ENCODE measurements at places on chromosomes 7 and 10. TPM values are rescaled to one million over a fixed set of nuclear protein-coding genes. Genes with fewer than 3 reads are reported as not detected.

DNA sequence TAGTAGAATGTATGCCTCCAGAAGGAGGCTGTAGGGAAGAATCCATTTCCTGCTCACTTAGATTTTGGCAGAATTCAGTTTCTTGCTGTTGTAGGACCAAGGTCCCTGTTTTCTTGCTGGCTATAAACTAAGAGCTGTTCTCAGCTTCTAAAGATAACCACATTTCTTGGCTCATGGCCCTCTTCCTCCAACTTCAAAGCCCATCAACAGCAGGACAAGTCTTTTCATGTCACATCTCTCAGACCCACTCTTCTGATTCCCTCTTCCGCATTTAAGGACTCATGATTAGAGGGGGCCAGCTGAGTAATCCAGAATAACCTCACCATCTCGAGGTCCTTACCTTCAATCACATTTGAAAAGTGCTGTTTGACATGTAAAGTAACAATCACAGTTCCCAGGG lies 8.2 kb upstream of the LSM8 start:
- H3K4me1 ChIP-seq = no peaks in the 10 kb centered on the region
- no peaks in the 10 kb centered on the region for H3K27me3 ChIP-seq

DNA sequence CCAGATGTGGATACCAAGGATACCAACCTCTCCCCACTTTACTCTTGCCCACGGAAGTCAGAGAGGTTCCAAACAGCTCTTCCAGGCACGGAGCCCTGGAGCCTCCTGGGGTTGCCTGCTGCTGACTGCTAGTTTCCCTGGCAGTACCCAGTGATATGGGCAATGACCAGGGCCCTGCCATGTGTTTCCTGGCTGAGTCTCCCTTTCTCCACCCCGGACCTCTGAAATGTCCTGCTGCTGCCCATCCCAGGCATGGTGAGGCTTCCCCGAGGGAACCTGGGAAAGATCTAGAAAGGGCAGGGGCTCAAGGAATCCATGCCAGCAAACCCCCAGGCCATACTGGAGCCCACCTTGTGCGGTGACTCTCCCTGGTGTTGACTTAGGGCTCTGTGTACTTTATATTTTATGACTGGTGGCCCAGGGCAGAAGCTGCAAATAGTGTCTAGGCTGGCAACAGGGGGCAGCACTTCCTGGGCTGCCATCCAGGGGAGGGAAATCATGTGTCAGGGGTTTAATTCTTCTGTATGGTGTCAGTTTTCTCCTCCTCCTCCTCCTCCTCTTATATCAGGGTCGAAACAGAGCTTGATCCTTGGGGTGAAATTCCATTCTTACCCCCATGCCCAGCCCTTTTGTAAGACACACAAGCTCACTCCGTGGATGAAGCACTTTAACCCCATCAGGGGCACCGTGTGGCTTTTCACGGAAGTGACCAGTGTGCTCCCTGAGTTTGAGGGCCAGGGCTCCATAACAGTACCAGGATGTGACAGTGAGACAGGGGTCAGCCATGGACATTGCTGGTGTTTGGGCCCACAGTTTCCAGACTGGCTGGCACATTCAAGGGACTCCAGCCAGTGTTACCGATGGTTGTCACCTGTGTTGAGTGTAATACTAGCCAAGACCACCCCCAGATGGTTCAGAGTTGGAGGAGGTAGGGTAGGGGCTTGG lies 62.4 kb upstream of the GDF10 start:
- no peak overlapping the region for H3K4me3 ChIP-seq
- H3K4me1 ChIP-seq = no peaks in the 10 kb centered on the region
- no peak overlapping the region for H3K27ac ChIP-seq
- no peaks in the 10 kb centered on the region for H3K36me3 ChIP-seq
- no peaks in the 10 kb centered on the region for H3K27me3 ChIP-seq
- no peak for DNase-seq

GRCh38 chr10:61071580-61071979 lies 127.6 kb upstream of the RHOBTB1 start:
- no peak for DNase-seq
- H3K36me3 ChIP-seq = no peaks in the 10 kb centered on the region

DNA sequence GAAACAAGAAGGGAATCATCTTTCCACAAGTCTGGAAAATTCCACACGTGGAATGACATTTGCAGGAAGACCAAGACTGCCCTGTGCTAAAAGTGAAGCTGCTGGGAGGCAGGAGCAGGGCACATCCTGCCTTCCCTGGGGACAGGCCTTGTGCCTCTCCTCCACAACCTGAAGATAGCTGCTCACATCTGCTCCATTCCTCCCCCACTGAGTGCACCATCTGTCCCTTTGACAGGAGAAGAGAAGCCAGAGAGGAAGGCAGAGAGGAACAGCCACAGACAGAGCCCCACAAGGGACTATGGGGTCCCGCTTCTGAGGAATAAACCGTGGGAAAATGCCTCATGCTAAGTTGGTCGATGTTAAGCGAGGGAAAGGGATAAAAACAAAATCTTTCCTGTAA lies 15.9 kb upstream of the FAM171A1 start:
- H3K27ac ChIP-seq = no peak overlapping the region
- H3K4me1 ChIP-seq = no peaks in the 10 kb centered on the region
- H3K4me3 ChIP-seq = no peak overlapping the region

DNA sequence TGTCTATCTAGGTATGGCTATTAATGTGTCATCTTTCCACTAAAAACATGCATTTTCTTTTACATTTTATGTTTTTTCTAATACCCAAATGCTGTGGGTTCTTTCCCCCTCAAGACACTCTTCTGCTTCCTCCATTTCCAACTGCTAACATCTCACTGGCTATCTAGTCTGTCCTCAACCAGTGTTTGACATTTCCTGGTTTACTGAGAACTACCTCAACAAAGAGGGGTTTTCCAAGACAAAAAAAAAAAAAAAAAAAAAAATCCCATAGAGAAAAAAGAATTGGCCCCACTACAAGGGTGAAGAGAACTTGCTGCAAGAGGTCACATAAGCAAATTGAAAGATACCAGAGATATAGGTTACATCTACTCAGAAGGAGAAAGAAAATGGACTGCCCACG lies 359.7 kb downstream of the CRPPA start:
- H3K4me1 ChIP-seq = no peaks in the 10 kb centered on the region
- DNase-seq = no peak
- H3K36me3 ChIP-seq = no peaks in the 10 kb centered on the region
- no peaks in the 10 kb centered on the region for H3K27me3 ChIP-seq
- H3K27ac ChIP-seq = no peak overlapping the region

- no peak overlapping the region for H3K4me3 ChIP-seq
- H3K27me3 ChIP-seq = no peaks in the 10 kb centered on the region
- no peaks in the 10 kb centered on the region for H3K4me1 ChIP-seq
- no peaks in the 10 kb centered on the region for H3K36me3 ChIP-seq
- no peak for DNase-seq
- no peak overlapping the region for H3K27ac ChIP-seq
Measured at GRCh38 chr7:129457101-129457500, 22.9 kb downstream of the STRIP2 start.

GRCh38 chr7:37817996-37818720 lies 30.2 kb upstream of the NME8 start:
- no peaks in the 10 kb centered on the region for H3K27me3 ChIP-seq
- no peak for DNase-seq
- no peaks in the 10 kb centered on the region for H3K36me3 ChIP-seq
- H3K27ac ChIP-seq = no peak overlapping the region

DNA sequence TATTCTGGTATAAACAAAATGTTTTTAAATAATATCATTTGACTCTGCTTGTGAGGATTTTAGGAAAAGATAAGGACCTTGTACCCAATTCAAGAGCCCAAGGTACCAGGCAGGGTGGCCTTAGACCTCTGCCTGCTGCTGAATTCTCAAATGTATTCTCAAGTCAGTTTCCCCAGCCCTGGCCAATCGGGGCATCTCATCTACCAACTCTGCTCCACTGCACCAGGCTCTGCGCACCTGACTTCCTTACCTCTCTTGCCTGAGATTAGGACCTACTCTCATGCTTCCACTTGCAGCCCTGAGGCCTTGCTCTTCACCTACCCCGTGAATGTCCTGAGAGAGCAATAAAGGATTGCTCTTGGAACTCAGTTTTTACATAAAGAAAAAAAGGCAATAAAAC lies 69.6 kb upstream of the EZH2 start:
- DNase-seq = no peak
- no peaks in the 10 kb centered on the region for H3K4me1 ChIP-seq
- no peaks in the 10 kb centered on the region for H3K36me3 ChIP-seq
- H3K27ac ChIP-seq = no peak overlapping the region
- no peaks in the 10 kb centered on the region for H3K27me3 ChIP-seq
- H3K4me3 ChIP-seq = no peak overlapping the region

DNA sequence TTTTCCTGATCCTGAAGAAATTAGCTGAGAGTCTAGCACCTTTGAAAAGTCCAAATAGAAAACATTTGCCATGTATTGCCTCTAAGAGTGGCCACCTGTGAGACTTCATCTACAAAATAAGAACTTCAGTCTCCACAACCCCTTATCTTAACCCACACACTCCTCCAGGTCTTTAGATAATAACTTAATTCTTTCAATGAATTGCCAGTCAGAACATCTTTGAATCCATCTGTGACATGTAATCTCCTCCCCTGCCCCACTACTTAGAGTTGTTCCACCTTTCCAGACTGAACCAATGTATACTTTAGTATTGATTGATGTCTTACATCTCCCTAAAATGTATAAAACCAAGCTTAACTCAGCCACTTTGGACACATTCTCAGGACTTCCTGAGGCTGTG lies 84.4 kb upstream of the FAM171A1 start:
- H3K27ac ChIP-seq = no peak overlapping the region
- no peaks in the 10 kb centered on the region for H3K4me1 ChIP-seq
- no peak overlapping the region for H3K4me3 ChIP-seq
- DNase-seq = no peak

GRCh38 chr10:58972576-58973234 lies 203.7 kb upstream of the PHYHIPL start:
- H3K36me3 ChIP-seq = no peaks in the 10 kb centered on the region
- DNase-seq = no peak

DNA sequence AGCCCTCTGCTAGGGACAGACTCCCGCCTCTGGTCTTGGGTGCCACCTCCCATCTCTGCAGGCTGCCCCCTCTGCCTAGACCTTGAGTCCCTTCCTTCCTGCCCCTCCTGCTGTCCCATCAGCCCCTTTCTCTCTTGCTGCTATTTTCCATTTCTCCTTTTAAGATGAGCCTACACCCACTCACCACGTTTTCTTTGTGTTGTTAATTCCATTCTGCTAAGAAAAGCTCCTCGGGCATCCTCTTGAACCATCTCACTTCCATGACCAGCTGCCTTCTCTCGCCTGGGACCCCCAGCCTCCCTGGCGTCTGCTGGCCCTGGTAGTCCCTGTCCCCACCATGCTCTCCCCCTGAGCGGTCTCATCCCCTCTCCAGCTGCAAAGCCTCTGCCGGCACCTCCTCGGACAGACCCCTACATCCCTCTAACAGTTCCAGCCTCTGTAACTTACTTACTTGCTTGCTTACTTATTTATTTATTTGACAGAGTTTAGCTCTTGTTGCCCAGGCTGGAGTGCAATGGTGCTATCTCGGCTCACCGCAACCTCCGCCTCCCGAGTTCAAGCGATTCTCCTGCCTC lies 95.8 kb upstream of the SH2B2 start:
- H3K4me1 ChIP-seq = no peaks in the 10 kb centered on the region
- DNase-seq = no peak
- peaks cover 10% of the 10 kb centered on the region for H3K36me3 ChIP-seq
- H3K27me3 ChIP-seq = no peaks in the 10 kb centered on the region
- H3K27ac ChIP-seq = no peak overlapping the region

DNA sequence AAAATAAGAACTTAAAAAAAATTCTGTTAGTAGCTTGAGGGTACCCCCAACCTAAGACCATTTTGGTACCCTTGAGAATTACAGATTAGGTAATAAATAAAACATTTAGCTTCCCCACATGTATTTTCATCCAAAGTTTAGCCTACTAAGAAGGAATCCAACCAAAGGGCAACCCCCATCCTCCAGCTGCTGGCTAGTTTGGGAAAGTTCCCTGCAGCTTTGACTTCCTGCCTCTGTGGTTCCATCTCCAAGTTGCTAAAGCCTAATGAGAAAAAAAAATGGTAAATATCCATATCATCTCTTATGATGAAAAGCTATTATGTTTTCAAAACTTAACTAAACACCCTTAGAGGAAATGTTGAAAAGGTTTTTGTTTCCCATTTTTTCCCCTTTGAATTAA lies 547.2 kb downstream of the ANKRD7 start:
- no peak overlapping the region for H3K4me3 ChIP-seq
- no peaks in the 10 kb centered on the region for H3K36me3 ChIP-seq
- H3K4me1 ChIP-seq = no peaks in the 10 kb centered on the region
- no peaks in the 10 kb centered on the region for H3K27me3 ChIP-seq

- DNase-seq = no peak
- no peaks in the 10 kb centered on the region for H3K4me1 ChIP-seq
- no peak overlapping the region for H3K27ac ChIP-seq
Measured at GRCh38 chr7:4137552-4137951, 544.5 kb upstream of the FOXK1 start.

- H3K27me3 ChIP-seq = no peaks in the 10 kb centered on the region
- H3K4me3 ChIP-seq = no peak overlapping the region
- no peaks in the 10 kb centered on the region for H3K4me1 ChIP-seq
- H3K27ac ChIP-seq = no peak overlapping the region
Measured at GRCh38 chr7:90957883-90958282, 306.4 kb upstream of the FZD1 start.

GRCh38 chr7:135745703-135746312 lies 2.8 kb downstream of the FAM180A start:
- H3K27me3 ChIP-seq = no peaks in the 10 kb centered on the region
- H3K27ac ChIP-seq = peak overlapping the region; percentile 57

Gene CACNB2
- polyA plus RNA-seq = 2.9 TPM

Gene TCAF2
- polyA plus RNA-seq = 0.22 TPM

Gene ADAM12
- not detected for polyA plus RNA-seq

Gene ITGB8
- polyA plus RNA-seq = 0.54 TPM

Gene LIPN
- polyA plus RNA-seq = not detected

Gene SLC18A3
- polyA plus RNA-seq = not detected

Gene CXCL12
- polyA plus RNA-seq = 0.67 TPM
